ENCODE measurements at places on chromosomes 5 and 9.

DNA sequence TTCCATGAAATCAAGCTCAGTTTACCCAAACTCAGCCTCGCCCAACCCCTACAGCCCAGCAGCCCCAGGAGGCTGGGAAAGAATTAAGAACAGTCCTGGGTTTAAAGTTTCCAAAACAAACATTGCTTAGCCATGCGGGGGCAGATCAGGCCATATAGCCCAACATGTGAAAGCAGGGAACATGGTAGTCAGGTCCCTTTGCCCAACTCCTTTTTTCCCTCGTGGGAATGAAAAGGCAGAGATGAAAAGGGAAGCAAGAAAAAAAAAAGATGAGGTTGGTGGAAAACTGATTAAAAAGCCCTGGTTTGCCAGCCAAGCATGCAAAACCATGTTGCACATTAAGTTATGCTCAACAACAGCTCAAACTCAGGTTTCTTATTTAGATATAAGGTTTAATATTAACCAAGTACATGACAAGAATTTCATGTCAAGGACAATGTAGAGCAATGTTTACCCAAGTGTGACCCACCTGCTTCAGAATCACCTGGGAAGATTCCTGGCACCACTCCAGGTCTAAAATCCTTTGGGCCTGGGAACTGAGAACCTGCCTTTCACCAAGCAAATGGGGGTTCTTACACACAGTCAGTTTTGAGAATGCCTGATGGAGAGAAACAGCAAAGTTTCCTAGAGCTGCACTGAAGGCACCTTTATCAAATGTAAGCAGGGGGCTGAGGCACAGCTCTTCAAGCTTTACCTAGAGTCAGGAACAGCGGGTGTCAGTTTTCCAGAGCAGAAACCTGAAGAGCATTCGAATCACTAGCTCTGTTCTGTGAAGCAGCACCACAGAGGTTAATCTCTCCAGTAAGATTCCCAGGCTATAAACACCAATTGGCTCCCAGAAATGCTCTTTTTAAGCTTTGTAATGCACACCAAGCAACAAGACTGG, 1.7 kb downstream of the FREM1 start:
- no peak for DNase-seq

GRCh38 chr9:89430995-89431394, 66.9 kb downstream of the SEMA4D start:
- no peak for DNase-seq

GRCh38 chr9:130918101-130918825, 20.8 kb downstream of the FIBCD1 start:
- DNase-seq: no peak

DNA sequence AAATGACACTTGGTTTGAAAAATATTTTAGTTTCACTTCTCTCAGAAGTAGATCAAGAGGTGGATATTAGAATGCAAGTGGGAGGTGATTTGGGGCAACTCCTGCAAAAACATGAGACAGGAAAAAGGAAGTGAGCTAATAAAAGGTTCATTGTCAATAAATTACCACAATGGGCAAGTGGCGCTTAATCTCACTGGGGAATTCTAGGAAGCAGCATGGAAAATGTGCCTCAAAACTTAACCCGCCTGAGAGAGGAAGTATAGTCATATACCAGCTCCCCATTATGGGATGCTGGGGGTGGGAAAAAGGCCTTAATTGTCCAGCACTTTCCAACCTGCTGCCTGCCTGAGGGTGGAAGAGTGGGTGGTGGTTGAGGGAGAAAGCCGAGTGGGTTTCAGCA, 204.1 kb downstream of the ELAVL2 start:
- DNase-seq: no peak

- DNase-seq: peak; percentile 24
Observed at GRCh38 chr9:136741883-136742571, 713 bp downstream of the LCN10 start.

DNA sequence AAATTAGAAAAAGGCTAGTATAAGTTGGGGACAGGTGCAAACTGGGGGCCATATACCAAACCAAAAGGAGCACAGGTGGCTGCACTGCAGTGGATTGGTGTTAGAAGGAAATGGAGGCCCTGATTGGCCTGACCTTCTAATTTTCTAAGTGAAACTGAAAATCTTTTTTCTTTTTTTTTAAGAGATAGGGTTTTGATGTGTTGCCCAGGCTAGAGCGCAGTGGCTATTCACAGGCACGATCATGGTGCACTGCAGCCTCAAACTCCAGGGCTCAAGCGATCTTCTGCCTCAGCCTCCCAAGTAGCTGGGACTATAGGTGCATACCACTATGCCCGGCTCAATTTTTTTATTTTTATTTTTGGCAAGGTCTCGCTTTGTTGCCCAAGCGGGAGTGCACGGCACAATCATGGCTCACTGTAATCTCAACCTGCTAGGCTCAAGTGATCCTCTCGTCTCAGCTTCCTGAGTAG, 9.8 kb upstream of the CCDC69 start:
- DNase-seq: no peak

DNA sequence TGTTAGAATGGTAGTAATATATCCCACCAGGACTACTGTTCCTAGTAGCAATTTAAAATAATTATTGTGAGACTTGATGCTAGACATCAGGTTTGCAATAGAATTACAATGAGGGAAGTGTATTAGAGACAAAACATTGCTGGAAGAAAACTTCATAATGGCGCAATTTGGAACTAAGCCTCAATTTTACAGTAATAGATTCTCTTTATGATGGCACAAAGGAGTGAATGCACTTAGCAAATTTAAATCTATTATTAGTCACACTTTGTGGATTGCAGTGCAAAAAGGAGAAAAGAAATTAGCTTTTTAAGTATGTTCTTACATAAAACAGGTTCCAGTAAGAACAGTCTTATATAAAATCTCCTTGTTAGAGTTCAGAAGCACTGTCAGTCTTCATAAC, 358.3 kb downstream of the KIAA0825 start:
- DNase-seq: no peak

DNA sequence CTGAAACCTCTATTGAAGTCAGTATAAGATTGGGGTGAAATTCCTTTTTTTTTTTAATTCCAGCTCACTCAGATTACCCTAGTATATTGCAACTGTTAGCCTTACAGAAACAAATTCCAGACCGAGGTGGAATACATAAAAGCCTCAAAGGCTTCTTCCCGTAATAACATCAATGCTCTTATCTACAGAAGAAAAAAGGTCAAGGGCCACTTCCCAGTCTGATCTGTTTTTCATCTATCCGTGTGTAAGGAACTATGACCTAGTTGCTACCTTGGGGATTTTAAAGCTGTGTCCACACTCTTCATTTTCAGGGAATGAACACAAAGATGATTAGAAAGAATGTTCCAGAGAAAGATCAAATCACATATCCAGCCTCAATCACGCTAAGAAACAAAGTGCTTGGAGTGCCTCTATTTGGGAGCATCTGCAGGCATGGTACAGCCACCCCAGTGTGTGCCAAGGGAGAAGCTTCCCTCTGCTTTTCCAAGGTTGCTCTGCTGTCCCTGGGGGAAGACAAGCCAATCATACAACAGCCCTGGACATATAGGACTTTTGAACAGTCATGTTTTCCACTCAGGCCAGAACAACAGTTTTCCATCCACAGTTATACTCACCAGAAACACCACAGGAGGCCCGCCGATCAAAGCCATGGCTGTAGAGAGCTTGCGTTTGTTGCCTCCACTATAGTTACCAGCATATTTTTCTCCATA, 23.5 kb downstream of the NIPSNAP3B start:
- DNase-seq: no peak

- no peak for DNase-seq
Observed at GRCh38 chr9:110065532-110065931, 142.4 kb downstream of the C9orf152 start.

- no peak for DNase-seq
Observed at GRCh38 chr5:68950125-68950524, 143.7 kb upstream of the SLC30A5 start.
